RWPE2 (cell line): ENCODE measurements at places on chromosomes 6 and 20.
A peak's percentile ranks its signal among the peaks of the same experiment; 100 is the strongest.

DNA sequence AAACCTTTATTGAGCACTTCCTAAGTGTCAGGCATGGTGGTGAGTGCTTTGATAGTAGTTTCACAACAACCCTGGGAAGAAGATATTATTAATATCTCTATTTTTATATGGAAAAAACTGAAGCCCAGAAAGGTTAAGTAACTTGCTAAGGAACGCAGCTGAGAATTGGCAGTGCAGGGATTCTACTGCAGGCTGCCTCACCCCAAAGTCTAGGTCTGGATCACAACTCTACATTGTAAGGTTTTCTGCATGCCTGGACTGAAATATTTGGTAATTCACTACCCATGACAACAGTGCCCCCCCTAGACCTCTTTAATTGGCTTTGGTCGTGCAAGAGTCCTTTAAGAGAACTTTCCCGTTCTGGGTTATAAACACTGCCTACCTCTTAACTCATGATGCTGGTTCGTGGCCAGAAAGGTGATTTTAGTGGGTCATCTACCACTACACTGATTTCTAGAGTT, 67.1 kb upstream of the KCNQ5 start:
- H3K27ac ChIP-seq: peak overlapping the region; percentile 99
- H3K27me3 ChIP-seq: no peaks in the 10 kb centered on the region
- peaks cover 48% of the 10 kb centered on the region for H3K4me1 ChIP-seq
- H3K4me3 ChIP-seq: no peak overlapping the region
- H3K36me3 ChIP-seq: no peaks in the 10 kb centered on the region

GRCh38 chr6:112437058-112437457, 89.9 kb downstream of the RFPL4B start:
- H3K4me1 ChIP-seq: peaks cover 10% of the 10 kb centered on the region
- no peaks in the 10 kb centered on the region for H3K27me3 ChIP-seq
- DNase-seq: no peak
- no peak overlapping the region for H3K27ac ChIP-seq

- no peak for DNase-seq
- no peaks in the 10 kb centered on the region for H3K27me3 ChIP-seq
- no peak overlapping the region for H3K4me3 ChIP-seq
These were observed 25.6 kb downstream of the FUCA2 start for GRCh38 chr6:143485967-143486366.

GRCh38 chr20:53149890-53150205, 177.7 kb downstream of the TSHZ2 start:
- H3K4me3 ChIP-seq: no peak overlapping the region
- DNase-seq: no peak
- no peak overlapping the region for H3K27ac ChIP-seq
- H3K27me3 ChIP-seq: no peaks in the 10 kb centered on the region
- H3K36me3 ChIP-seq: no peaks in the 10 kb centered on the region
- no peaks in the 10 kb centered on the region for H3K4me1 ChIP-seq

GRCh38 chr6:53744321-53744720, 50.5 kb upstream of the LRRC1 start:
- H3K4me3 ChIP-seq: no peak overlapping the region
- peaks cover 22% of the 10 kb centered on the region for H3K4me1 ChIP-seq
- H3K27ac ChIP-seq: peak overlapping the region; percentile 39
- DNase-seq: no peak

- DNase-seq: no peak
- H3K27ac ChIP-seq: no peak overlapping the region
- H3K4me3 ChIP-seq: no peak overlapping the region
- no peaks in the 10 kb centered on the region for H3K36me3 ChIP-seq
- H3K27me3 ChIP-seq: peaks cover 2% of the 10 kb centered on the region
- H3K4me1 ChIP-seq: no peaks in the 10 kb centered on the region
These were observed 67.5 kb upstream of the COL21A1 start for GRCh38 chr6:56314683-56315523.

- no peak for DNase-seq
- no peak overlapping the region for H3K4me3 ChIP-seq
- no peaks in the 10 kb centered on the region for H3K27me3 ChIP-seq
- H3K27ac ChIP-seq: peak overlapping the region; percentile 53
- no peaks in the 10 kb centered on the region for H3K36me3 ChIP-seq
These were observed 16.4 kb upstream of the CYP24A1 start for GRCh38 chr20:54190217-54190616.

DNA sequence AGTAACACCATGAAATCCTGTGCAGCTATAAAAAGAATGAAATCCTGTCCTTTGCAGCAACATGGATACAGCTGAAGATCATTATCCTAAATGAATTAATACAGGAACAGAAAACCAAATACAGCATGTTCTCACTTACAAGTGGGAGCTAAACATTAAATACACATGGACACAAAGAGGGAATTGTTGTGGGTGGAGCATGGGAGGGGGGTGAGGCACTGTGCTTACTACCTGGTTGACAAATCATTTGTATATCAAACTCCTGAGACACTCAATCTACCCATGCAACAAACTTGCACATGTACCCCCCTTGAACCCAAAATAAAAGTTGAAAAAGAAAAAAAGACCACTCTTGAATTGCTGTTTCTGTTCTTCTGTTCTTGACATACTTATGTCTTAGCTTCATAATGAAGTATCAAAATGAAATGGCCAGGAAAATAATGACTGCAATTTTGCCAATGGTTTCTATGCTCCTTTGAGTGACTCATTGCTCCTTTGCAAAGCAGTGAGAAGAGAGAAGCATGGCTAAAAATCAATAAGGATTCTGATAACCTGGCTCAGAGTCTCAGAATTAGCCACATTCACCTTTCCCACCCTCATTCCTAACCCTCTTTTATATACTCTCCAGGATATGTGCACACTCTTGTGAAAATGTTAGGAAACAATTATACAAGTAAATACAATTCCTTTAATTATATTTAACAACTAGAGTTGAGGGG, 71.0 kb downstream of the CYP39A1 start:
- H3K4me3 ChIP-seq: no peak overlapping the region
- no peak overlapping the region for H3K27ac ChIP-seq
- no peak for DNase-seq
- H3K36me3 ChIP-seq: no peaks in the 10 kb centered on the region

DNA sequence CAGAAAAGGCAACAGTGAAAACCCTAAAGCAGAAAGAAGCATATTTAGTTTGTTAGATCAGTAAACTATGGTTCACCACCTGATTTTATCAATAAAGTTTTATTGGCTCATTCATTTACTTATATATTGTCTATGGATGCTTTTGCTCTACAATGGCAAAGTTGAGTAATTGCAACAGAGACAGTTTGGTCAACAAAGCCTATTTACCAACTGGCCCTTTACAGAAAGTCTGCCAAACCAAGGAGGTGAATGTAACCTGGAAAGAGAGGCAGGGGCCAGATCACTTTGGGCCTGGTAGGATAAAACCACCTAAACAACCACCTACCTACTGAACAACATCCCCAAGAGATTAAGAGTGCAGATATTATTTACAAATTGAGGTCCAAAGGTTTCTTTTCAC, 19.4 kb downstream of the SAYSD1 start:
- no peaks in the 10 kb centered on the region for H3K4me1 ChIP-seq
- no peaks in the 10 kb centered on the region for H3K36me3 ChIP-seq
- no peak overlapping the region for H3K27ac ChIP-seq
- peaks cover 13% of the 10 kb centered on the region for H3K27me3 ChIP-seq
- no peak overlapping the region for H3K4me3 ChIP-seq

GRCh38 chr6:58073263-58073662, 755.8 kb downstream of the PRIM2 start:
- H3K36me3 ChIP-seq: no peaks in the 10 kb centered on the region
- H3K4me1 ChIP-seq: no peaks in the 10 kb centered on the region
- no peak overlapping the region for H3K4me3 ChIP-seq
- peaks cover 6% of the 10 kb centered on the region for H3K27me3 ChIP-seq
- no peak for DNase-seq

GRCh38 chr20:61744691-61745396, 320.8 kb downstream of the TAF4 start:
- no peak overlapping the region for H3K27ac ChIP-seq
- H3K36me3 ChIP-seq: peaks cover 6% of the 10 kb centered on the region; the same call in 1 of the 2 replicates
- peak; percentile 74 for DNase-seq

GRCh38 chr6:122530440-122531046, 58.9 kb upstream of the SERINC1 start:
- no peak overlapping the region for H3K4me3 ChIP-seq
- DNase-seq: no peak
